ENCODE measurements at places on chromosomes 5 and 9.

- DNase-seq: no peak
These were observed 106.2 kb downstream of the NSG2 start for GRCh38 chr5:174151599-174152181.

DNA sequence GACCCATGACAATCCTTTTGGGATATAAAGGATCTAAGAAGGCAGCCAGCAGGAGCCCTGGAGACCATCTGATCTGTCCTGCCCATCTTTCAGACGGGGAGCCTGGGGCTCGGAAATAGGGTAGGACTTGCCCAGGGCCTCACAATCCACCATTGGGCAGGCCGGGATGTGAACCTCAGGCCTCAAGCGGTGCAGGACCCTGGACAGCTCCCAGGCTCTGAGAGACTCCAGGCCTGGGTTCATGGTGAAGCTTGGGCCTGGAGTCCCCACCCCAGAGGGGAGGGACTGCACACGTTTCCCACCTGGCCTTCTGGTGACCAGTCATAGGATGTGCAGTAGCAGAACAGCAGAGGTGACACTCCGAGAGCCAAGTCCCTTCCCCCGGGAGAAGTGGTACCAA is 36.6 kb upstream of the RAPGEF1 start:
- DNase-seq: no peak

GRCh38 chr5:112146323-112147226 is 272.5 kb downstream of the EPB41L4A start:
- DNase-seq: no peak

DNA sequence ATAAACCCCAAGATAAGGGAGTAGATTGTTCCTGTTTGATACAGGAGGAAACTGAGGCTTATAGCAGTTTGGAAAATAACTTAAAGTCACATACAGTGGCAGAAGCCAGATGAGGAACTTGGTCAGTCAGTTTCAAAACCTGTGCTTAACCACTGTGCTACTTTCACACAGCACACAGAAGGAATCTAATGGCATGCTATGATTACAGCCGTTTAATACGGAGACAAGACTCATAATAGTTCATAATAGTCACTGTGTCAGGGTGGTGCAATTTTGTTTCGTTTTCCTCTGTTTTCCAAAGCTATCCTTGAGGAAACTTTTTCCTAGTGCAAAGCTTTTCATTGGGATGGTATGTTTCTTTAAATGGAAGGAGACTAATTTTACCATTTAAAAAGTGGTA is 112.3 kb downstream of the GCNT1 start:
- no peak for DNase-seq

DNA sequence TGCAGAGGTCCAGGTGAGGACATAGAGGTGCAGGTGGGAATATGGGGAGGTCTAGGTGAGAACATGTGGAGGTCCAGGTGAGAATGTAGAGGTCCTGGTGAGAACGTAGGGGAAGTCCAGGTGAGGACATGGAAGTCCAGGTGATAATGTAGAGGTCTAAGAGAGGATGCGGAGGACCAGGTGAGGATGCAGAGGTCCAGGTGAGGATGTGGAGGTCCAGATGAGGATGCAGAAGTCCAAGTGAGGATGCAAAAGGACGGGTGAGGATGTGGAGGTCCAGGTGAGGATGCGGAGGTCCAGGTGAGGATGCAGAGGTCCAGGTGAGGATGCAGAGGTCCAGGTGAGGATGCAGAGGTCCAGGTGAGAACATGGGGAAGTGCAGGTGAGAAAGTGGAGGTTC is 133.8 kb downstream of the MRPL36 start:
- DNase-seq: no peak

DNA sequence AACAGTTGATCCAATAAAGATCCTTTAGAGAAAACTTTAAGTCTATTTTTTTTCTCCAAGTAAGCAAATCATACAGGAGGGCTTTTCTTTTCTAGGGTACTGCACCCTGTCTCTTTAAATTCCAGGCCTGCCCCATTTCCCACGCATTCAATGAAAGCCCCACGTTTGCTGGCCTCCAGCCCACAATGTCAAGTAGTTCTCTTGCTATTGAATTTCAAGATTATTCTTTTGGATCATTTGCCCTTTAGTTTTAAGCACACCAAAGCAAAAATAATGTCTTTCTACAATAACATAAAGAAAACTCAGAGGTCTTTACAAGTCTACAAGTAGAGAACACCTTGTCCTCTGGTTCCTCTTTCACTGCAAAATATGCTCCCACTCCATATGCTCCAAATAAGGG is 15.6 kb downstream of the MLLT3 start:
- DNase-seq: no peak

GRCh38 chr9:110030632-110031031 is 177.3 kb downstream of the C9orf152 start:
- DNase-seq: no peak

- no peak for DNase-seq
These were observed 292.0 kb downstream of the NSG2 start for GRCh38 chr5:174337276-174338184.

DNA sequence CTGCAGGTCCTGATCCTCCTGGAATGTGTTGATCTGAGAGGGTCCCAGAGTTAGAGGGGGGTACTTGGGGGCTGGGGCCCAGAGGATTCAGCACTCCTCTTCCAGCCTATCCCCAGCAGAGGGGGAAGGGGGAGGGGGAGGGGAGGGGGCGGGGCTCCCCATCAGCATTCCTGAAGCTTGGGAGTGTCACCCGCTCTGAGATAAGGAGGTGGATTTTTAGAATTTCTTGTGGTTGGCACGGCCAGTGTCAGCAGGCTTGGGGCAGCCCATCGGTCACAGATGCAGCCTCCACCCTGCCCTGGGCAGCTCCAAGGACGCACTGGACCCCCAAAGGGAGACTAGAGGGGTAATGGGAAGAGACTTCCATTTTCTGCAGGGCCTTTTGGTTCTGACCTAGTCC is 5.3 kb downstream of the FGF18 start:
- no peak for DNase-seq

DNA sequence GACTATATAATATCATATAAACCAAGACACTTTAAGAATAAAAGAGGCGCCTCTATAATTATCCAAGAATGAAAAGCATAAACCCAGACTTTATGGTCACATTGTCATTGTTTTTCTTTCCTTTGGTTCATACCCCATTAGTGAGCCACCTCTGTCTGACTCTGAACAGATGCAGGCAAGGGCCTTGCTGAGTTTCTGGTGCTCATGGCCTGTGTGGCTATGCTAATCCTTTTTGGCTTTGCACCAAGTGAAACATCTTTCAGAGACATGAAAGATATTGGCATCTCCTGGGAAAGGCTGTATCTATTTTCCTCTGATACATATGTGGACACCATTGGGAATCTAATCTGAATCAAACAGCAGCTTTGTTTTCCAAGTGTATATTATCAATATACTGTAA is 222.5 kb downstream of the CHSY3 start:
- DNase-seq: no peak

GRCh38 chr5:119363936-119364335 is 8.1 kb downstream of the TNFAIP8 start:
- no peak for DNase-seq

DNA sequence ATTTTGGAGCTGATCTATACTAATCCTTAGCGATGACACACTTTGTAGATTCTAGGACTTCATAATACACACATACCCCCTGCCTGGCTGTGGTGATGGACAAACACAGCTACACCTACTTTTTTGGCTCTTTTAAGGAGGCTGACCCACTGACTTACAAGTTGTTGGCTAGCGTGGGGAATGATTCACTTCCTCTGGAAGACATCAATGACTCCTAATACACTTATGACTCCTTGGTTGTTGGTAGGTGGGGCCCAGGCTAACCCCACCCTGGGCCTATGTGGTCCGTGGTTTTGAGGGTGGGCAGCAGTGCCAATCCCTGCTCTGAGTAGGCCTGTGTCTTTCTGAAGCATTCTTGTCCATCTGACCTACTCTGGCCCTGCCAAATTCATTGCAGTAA is 144.4 kb downstream of the SLC12A2 start:
- DNase-seq: no peak

GRCh38 chr5:65359569-65359968 is 122.2 kb downstream of the ADAMTS6 start:
- no peak for DNase-seq

GRCh38 chr9:89386797-89387196 is 68.5 kb downstream of the SECISBP2 start:
- no peak for DNase-seq

DNA sequence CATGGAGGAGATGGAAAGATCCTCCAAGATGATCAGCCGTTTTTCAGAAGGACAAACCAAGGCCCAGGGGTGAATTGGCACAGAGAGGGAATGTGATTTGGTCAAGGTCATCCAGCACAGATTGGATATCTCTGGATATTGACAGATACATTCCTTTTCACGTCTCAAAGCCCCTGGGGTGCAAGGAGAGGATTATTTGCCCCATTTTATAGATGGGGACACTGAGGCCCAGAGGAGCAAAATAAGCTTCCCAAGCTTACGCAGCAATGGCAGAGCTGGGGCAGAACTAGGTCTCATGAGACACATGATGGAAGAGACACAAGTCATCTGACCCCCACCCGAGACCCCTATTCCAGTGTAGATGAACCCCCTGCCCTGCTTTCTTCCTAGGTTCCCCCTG is 895 bp upstream of the PDGFRB start:
- DNase-seq: no peak

- no peak for DNase-seq
These were observed 194.2 kb upstream of the CHD1 start for GRCh38 chr5:99122976-99123375.

DNA sequence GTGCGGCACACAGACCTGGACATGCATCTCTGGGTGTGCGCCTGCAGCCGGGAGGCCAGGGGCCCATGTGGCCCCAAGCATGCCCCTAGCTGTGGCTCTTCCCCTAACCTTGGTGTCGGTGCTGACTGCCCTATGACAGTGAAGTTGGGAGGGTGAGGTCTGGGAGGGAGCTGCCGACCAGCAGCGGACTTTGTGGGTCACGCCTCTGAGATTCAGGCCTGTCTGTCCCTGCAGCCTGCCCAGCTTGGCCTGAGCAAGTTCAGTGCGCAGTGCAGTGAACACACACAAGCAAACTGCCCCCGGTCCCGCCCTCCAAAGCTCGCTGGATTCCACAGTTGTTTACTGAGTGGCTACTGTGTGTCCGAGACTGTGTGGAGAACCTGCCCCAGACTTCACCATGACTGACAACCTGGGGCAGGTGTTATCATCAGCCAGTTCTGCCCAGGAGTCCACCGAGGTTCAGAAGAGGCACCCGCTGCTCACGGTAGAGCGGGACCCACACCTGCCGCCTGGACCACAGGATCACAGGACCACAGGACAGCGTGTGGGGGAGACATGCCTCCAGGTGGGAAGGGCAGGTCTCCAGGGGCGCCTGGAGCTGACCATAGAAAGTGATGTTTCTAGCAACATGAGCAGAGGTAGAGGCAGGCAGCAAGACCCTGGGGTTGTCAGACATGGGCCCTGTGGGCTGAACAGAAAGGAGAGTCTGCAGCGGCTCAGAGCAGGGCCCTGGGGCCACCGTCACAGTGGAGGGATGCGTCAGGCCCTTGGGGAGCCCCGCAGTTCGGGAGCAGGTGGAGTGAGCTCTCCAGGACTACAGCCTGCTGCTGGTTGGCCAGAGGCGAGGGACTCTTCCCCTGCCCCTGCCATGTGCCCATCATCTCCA is 105.1 kb downstream of the PHF2 start:
- DNase-seq: no peak

DNA sequence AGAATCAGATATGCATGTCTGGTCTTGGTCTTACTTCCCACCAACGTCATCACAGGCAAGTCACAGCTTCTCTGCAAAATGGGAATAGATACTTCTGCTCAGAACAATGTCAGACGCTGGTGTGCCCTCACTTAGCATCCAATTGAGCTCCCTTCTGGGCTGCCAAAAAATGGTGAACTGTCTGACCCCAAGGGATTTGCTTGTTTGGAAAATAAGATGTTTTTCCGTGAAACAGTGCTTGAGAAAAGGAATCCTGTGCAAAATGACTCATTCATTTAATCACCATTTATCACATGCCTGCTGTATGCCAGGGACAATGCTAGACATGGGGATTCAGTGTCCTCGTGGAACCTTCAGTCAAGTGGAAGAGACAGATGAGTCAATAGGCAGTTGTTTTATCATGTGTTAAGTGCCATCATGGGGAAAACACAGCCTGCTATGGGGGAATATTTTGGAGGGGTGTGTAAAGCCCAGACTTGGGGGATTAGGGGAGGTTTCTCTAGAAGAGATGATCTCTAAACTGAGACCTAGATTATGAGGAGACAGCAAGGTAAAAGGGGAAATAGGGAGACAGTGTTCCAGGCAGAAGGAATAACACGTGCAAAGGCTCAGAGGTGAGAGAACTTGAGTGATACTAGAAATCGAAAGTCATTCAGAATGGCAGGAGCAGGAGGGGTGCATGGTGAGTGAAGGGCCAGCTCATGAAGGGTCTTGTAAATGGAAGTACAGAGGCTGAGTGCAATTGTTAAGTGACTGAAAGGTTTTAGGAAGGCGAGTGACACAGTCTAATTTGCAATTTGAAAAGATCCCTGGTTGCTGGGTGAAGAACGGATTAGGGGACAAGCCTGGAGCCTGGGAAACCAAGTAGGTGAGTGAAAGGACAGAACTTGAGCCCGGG is 3.9 kb downstream of the NIPAL4 start:
- DNase-seq: no peak

DNA sequence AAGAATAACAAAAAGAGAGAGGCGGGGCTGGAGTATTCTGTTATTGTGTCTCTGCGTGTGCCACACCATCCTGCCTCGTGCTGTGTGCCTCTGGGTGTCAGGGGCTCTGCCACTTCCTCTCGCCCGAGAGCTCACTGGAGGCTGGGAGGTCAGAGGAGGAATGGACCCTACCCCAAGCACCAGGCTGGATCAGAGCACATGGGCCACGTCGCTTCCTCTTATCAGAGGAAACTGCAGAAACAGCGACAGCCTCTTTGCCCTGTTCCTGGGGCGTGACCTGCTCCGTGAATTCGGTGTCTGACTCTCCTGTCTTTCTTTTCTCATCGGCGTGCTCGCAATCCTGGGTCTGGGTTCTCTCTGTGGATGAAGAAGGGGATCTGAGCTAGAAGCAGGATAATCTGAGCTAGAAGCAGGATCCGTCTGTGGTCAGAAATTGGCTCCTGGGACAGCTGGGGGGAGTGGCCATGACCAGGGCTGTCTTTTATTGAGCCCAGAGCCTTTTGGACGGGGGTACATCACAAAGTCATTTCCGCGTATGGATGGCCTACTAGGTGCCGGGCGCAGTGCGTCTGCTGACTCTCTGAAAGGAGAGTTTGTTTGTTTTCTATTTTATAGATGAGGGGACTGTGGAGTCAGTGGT is 150.3 kb upstream of the COL5A1 start:
- DNase-seq: no peak

- no peak for DNase-seq
These were observed 47.0 kb upstream of the EGFLAM start for GRCh38 chr5:38211354-38211710.

DNA sequence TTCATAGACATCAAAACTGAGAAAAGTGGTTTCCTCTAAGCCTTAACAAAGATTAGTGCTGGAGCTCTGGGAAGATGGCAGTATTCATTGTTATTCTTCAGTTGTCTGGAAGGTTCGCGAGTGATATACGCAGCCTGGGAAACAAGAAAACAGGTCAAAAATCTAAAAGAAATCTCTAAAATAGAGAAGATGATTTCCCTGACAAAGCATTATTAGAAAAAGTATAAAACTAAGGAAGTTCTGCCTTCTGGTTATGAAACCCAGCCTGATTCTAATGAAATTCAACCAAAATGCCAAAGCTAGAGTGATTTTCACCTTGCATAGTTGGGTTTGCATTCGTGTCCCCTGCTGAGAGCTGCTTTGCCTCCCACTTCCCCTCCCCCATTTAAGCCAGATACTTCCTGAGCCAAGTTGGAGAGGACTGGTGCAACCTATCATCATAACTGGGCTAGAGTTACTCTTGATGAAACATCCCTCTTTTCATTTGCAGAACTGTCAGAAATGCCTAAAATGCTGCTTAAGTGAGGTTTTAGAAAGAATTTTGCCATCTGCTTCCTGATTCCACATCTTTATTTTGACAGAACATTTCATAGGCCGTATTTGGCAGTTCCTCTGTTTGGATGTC is 48.4 kb downstream of the NDFIP1 start:
- DNase-seq: no peak

All from stimulated activated CD8-positive, alpha-beta memory T cell treated with anti-CD3 and anti-CD28 coated beads, Interleukin-4, amount 100 ng/mL, for 4 hours (primary cell).